Vagina (tissue), 2 donors: ENCODE measurements at places on chromosomes 3 and 15. TPM values are rescaled to one million over a fixed set of nuclear protein-coding genes. Genes with fewer than 3 reads are reported as not detected.

The ZPLD1 gene
- not detected for total RNA-seq

The GRAMD1C gene
- 9.6 TPM for total RNA-seq

The KIF15 gene
- 2.2 TPM for total RNA-seq

The SLC6A20 gene
- total RNA-seq = 2.9 TPM

The C2CD4B gene
- total RNA-seq = 0.49 TPM
